ENCODE measurements at places on chromosomes 3 and 15.

DNA sequence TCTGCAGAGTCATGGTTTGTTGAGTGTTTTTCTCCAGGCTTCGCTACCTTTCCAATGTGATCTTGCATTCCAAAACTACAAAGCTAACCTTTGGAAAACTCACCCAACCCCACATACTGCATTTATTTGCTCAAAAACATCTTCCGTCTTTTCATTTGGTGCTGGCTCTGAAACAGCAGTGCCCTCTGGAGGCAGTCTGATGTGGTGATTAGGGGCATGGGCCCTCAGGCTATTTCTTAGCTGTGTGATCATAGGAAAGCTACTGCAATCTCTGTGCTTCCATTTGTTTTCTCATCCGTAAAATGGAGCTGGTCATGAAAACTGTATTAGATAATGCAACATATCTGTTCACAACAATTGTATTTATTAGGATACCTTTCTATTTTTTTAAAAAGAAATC is 47.0 kb downstream of the MTHFS start:
- DNase-seq, result no peak
- H3K36me3 ChIP-seq, result peaks cover 40% of the 10 kb centered on the region
- H3K4me1 ChIP-seq, result no peaks in the 10 kb centered on the region
- H3K27ac ChIP-seq, result no peak overlapping the region

GRCh38 chr15:92633418-92633817 is 22.2 kb downstream of the FAM174B start:
- peaks cover 9% of the 10 kb centered on the region for H3K36me3 ChIP-seq
- peaks cover 28% of the 10 kb centered on the region for H3K4me1 ChIP-seq
- H3K4me3 ChIP-seq, result no peak overlapping the region
- DNase-seq, result no peak
- no peaks in the 10 kb centered on the region for H3K27me3 ChIP-seq

GRCh38 chr3:156655819-156656550 is 18.4 kb upstream of the TIPARP start:
- H3K27ac ChIP-seq, result no peak overlapping the region
- DNase-seq, result no peak
- no peaks in the 10 kb centered on the region for H3K4me1 ChIP-seq
- no peak overlapping the region for H3K4me3 ChIP-seq

DNA sequence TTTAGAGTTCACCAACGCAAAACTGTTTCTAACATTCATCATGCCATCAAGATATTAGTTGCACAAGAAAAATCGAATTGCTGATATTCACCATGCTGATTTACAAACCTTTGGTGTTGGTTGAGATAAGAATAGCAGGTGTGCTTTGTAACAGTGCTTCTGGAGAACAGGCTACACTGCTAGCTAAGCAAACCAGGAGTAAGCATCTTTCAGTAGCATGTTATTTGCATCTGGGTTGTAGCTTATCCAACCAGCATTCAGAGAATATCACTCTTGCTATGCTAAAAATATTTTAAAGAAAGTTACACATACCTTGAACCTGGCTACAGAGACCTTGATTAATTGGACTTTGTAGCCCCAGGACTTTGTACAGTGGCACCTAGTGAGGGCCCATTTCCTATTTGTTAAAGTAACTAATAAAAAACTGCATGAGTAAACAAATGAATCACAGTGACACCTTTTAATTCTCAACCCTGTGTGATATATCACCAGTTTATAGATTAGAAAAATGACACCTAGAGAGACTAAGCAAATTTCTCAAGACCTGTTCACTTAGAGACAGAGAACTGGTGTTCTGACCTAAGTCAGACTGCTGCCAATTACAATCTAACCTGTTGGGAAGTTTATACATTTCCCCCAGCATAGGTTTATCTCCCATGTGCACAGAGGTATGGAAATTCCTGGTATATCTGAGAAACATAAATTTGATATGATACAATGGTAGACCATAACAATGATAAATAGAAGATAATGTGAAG is 435.5 kb upstream of the TGFBR2 start:
- H3K27me3 ChIP-seq, result no peaks in the 10 kb centered on the region
- no peak overlapping the region for H3K4me3 ChIP-seq
- DNase-seq, result no peak
- no peak overlapping the region for H3K27ac ChIP-seq
- no peaks in the 10 kb centered on the region for H3K4me1 ChIP-seq

DNA sequence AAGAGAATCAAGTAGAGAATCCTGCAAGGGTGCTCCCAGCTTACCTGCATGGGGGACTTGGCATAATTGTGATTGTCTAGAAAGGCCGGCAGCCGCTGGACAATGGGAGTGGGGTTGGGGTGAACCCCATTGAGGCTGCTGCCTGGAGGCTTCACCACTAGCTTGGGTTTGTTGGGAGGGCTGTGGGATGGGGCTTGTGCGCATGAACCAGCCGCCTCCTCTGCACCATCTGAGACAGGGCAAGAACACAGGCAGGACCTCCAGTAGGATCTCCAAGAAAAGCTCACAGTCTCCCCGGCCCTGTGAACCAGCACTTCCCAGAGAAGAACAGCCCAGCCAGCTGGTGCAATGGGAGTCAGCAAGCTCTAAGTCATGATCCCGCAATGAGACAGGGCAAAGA is 39.8 kb downstream of the SEMA3G start:
- no peak overlapping the region for H3K4me3 ChIP-seq
- DNase-seq, result peak; percentile 28
- H3K27me3 ChIP-seq, result no peaks in the 10 kb centered on the region

- peaks cover 15% of the 10 kb centered on the region for H3K4me1 ChIP-seq
- DNase-seq, result no peak
- no peaks in the 10 kb centered on the region for H3K27me3 ChIP-seq
- peaks cover 45% of the 10 kb centered on the region for H3K36me3 ChIP-seq
- no peak overlapping the region for H3K4me3 ChIP-seq
- peak overlapping the region; percentile 70 for H3K27ac ChIP-seq
Measured at GRCh38 chr3:194640829-194641228, 7.6 kb upstream of the TMEM44 start.
